ENCODE measurements at places on chromosomes 5 and 9.

- no peak for DNase-seq
Observed at GRCh38 chr9:76396597-76396996, 2.4 kb upstream of the RFK start.

DNA sequence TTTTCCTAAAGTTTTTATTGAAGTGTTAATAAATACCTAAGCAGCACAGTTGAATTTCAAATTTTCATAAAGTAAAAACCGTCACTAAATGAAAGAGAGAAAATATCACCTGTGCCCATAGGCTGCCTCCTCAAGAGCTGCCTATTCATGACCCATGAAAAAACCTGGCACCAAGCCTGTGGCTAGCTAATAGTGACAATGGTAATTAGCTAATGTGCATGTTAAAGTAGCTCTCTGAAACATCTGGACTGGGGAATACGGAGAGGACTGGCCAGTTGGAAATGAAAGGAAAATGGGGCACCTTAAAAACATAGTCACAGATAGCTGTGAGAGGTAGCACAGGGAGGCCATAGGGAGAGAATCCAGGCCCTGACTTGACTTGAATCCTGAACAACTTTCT lies 5.4 kb upstream of the GNE start:
- DNase-seq: no peak

DNA sequence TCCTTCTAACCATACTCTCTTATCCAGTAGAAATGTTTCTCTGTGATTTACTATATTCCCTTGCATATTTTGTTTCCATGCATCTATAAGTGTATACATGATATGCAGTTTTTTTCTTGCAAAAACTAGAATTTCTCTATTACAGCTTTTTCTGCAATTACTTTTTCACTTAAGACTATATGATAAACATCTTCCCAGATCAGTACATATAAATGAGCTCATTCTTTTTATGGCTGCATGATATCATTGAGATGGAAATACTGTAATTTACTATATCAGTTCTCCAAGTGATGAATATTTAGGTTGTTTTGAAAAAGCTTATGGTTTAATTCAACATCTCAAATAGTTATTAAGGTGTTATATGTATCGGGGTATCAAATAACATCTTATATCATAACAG lies 18.1 kb upstream of the ZNF608 start:
- DNase-seq: no peak

DNA sequence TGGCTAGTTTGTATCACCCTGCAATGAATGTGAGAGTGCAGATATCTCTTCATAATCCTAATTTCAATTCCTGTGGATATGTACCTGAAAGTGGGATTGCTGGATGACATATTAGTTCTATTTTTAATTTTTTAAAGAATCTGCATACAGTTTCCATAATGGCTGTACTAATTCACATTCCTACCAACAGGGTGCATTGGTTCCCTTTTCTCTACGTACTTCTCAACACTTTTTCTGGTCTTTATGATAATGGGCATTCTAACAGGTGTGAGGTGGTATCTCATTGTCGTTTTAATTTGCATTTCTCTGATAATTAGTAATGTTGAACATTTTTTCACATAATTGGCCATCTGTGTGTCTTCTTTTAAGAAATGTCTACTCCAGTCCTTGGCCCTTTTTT lies 927.5 kb downstream of the DTWD2 start:
- DNase-seq: no peak

DNA sequence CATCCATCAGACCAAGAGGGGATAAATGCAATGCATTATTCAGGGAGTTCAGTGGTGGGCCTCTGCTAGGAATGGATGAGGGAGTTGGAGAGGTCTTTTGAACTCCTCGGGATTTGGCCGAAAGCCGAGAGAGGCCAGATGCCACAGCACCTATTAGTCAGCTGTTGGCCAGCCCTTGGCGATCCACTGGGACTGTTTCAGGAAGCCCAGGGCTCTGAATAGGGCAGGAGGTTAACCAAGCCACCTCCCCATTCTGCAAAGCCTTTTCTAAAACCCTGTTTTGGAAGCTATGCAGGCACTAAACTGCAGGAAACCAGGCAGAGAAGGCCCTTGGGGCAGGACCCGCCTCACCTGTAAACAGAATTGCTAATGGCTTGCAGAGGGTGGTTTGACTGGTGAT lies 37.8 kb downstream of the ASTN2 start:
- DNase-seq: no peak

DNA sequence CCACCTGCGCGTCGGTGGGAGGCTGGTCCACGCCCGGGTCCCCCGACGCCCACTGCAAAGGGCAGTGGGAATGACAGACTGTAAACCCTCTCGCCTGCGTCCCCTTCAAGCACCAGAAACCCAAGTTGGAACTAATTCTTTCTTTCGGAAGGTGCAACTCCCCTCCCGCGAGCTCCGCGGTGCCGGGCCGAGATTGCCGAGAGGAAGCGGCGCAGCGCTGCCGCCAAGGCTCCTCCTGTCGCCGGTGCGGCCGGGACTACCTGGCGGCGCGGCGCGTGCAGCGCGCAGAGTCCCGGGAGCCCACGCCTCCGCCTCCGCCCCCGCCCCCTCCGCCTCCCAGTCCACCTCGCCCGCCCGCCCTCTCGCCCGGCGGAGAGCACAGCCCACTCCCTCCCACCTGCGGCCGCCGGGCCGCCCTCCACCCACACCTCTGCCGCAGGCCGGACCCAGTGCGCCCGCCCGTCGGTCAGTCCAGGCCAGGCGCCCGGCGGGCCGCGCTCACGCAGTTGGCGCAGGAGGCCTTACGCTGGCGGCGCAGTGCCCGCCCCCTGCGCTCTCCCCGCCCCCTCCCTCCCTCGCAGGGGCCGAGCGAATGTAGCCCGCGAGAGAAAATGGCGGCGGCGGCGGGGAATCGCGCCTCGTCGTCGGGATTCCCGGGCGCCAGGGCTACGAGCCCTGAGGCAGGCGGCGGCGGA lies at the start of gene MAP3K1:
MAP3K1 (plus strand) TSS at position 587 of the 695 bp plus-strand sequence; CDS start at position 612, 25 bp downstream.
- peak; percentile 72 for DNase-seq

DNA sequence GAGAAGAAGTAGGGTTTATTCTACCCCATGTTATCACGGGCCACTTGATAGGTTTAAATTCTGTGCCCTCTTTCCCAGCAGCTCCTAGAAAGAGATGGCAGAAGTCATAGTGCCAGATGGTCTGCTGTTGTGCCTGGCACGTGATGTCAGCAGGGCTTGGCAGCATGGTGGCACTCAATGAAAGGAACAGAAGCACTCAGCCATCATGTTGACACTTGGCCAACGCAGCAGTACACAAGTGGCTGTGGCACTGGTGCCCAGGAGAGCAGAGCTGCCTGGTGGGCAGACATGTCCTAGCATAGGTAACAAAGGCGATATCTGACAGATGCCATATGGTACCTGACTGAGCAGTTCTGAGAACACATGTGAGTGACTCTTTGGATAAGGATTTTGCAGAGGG lies 796.4 kb upstream of the ACO1 start:
- DNase-seq: no peak

GRCh38 chr9:122797316-122798063 lies 2.4 kb upstream of the OR1K1 start:
- no peak for DNase-seq

GRCh38 chr5:174444479-174445188 lies 279.7 kb upstream of the MSX2 start:
- no peak for DNase-seq

GRCh38 chr5:172418862-172419814 lies 35.2 kb downstream of the SH3PXD2B start:
- DNase-seq: no peak

GRCh38 chr9:18255747-18256146 lies 218.2 kb upstream of the ADAMTSL1 start:
- no peak for DNase-seq

DNA sequence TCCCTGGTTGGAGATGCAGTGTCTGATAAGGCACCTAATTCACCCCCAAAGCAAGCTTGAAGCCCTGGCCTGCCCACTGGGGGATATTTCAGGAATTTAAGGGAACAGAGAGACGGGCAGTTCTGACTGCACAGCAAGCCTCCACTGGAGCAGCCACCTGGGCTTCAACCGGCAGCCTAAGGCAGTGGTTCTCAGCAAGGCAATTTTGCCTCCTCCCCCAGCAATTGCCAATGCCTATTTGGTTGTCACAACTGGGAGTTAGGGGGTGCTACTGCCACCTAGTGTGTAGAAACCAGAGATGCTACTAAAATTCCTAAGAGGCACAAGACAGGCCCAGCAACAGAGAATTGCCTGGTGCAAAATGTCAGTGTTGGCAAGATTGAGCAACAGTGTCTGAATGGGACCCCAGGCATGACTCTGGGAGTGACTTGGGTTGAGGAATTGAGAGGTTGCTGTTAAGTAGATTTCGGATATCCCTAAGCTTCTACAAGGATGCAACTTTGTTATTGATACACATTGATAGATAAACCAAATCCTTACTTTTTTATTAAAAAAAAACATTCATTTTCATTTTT lies 58.7 kb upstream of the CTSL start:
- no peak for DNase-seq

DNA sequence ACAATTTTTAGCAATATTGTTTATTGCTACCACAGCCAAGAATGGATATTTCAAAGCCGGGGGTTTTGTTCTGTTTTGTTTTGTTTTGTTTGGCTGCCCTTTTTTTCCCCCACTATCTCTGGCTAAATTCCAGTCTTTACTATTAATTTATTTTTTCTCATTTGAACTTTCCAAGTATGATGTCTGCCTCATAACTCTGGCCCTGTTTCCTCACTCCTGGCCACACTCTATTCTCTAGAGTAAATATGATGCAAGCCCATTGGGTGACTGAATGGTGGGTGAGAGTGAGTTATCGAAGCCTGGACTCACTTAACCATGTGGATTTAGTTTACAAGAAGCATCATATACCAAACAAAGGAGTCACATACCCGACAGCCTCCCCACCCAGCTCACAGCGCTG lies 41.9 kb downstream of the WDR36 start:
- DNase-seq: no peak

DNA sequence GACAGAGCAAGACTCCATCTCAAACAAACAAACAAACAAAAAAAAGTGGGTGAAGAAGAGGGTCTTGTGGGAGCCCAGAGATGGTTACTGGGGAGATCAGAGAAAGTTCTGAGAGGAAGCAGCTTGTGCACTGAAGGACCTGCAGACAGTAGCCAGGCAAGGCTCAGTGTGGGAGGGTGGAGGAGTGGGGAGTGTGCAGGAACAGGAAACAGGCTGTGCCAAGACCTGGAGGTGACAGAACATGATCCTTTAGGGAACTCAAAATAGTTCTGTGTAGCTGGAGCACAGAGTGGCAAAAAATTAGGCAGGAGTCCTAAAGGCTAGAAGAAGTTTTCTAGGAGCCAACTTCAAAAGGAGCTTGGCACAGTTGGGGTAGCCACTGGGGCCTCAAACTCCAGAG lies 19.2 kb upstream of the NANS start:
- no peak for DNase-seq

DNA sequence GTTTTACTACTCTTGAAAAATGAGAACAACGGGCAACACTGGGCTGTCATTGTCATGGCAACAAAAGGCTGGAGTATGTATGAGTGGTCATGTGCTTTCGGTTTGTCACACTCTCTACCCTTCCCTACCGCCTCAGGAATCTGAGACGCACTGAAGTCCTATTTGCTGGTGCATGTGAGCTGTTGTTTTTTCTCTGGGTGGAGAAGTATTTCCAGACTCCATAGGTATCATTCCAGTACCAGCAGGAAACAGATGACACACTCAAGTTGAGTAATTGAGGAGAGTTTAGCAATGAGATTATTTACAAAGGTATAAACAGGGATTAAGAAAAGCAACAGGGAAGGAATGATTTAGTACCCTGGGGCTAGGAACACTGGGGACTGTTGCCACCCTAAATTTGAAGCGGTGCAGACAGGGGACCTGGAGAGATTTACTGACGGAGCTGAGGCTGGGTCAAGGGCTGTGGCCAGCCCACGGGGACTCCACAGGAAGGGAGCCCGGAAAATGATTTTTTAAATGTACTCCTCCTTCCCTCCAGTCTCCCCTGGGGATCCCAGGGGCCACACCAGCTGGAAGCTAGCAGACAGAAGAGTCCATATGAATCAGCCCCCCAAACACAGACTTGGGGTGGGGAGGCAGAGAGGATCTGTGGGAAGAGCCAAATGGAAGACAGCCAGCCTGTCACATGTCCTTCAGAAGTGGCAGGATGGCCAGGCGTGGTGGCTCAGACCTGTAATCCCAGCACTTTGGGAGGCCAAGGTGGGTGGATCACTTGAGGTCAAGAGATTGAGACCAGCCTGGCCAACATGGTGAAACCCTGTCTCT lies 13.2 kb upstream of the ZBTB43 start:
- no peak for DNase-seq

Data from activated CD4-positive, CD25-positive, alpha-beta regulatory T cell (primary cell).